Naive thymus-derived CD8-positive, alpha-beta T cell (primary cell): ENCODE measurements at places on chromosomes 12 and 14.

GRCh38 chr14:90839024-90839888, 23.0 kb upstream of the TTC7B start:
- no peak overlapping the region for H3K27ac ChIP-seq
- H3K36me3 ChIP-seq: no peaks in the 10 kb centered on the region
- peaks cover 4% of the 10 kb centered on the region for H3K27me3 ChIP-seq
- no peak overlapping the region for H3K4me3 ChIP-seq

- H3K36me3 ChIP-seq: no peaks in the 10 kb centered on the region
- no peaks in the 10 kb centered on the region for H3K4me1 ChIP-seq
- no peak overlapping the region for H3K27ac ChIP-seq
- peaks cover 4% of the 10 kb centered on the region for H3K27me3 ChIP-seq
- DNase-seq: no peak
These were observed 59.3 kb upstream of the FAM222A start for GRCh38 chr12:109654357-109654756.

GRCh38 chr12:67364228-67364627, 95.1 kb downstream of the CAND1 start:
- H3K4me3 ChIP-seq: no peak overlapping the region
- no peaks in the 10 kb centered on the region for H3K36me3 ChIP-seq
- no peak for DNase-seq
- peaks cover 5% of the 10 kb centered on the region for H3K4me1 ChIP-seq
- no peaks in the 10 kb centered on the region for H3K27me3 ChIP-seq
- H3K27ac ChIP-seq: no peak overlapping the region

- DNase-seq: no peak
- H3K36me3 ChIP-seq: peaks cover 10% of the 10 kb centered on the region
- no peak overlapping the region for H3K4me3 ChIP-seq
- H3K27ac ChIP-seq: no peak overlapping the region
- H3K27me3 ChIP-seq: no peaks in the 10 kb centered on the region
These were observed 330.4 kb downstream of the MED13L start for GRCh38 chr12:115946867-115947695.
